H7 (cell line): ENCODE measurements at places on chromosomes 1 and 21.

DNA sequence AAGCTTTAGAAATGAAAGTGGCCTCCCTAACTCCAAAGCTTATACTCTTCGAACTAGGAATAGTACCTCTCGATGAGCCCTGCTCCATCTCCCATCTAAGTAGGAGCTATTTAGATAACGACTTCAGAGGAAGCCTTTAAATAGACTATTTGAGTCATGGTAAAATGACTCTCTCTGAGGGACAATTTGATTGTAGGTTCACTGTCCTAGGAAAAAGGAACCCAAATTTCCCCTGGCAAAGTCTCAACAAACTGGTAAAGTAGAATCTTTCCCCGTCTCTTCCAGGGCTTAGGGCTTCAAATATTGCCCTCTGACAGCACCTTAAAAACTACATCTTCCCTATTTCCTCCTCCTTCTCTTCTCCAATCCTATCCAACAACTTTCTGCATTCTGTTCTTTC lies 2.0 kb upstream of the FCER1A start:
- no peak for DNase-seq

DNA sequence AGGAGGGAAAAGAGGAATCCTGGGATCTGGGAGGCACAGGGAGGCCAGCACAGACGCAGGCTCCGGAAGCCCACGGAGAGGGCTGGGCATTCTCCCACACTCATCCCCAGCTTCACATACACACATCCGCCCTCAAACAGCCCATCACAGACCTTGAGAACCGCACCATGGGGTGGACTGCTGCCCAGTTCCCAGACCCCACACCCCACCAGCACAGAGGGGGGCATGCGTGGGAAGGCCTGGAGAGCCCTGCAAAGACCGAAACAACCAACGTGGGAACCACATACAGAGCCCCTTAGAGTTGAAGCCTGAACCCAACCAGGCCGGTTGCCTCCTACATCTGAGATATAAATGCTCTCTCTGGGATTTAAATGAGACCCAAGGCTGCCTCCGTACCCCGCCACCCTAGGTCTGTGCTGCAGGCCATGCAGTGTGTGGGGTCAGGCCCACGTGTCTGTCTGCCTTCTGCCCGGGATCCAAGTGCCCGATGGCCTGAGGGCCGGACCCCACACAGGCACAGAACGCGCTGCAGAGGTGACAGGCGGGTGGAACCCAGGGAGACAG lies 126.2 kb upstream of the COL6A1 start:
- peak; percentile 64 for DNase-seq

DNA sequence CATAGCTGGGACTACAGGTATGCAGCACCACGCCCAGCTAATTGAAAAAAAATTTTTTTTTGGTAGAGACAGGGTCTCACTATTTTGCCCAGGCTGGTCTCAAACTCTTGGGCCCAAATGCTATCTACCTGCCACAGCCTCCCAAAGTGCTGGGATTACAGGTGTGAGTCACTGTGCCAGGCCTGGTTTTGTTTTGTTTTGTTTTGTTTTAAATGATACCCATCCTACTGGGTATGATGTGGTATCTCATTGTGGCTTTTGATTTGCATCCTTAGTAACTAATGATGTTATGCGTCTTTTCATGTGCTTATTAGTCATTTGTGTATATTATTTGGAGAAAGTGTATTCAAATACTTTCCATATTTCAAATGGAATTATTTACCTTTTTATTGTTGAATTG lies 142.3 kb downstream of the VPS13D start:
- no peak for DNase-seq

DNA sequence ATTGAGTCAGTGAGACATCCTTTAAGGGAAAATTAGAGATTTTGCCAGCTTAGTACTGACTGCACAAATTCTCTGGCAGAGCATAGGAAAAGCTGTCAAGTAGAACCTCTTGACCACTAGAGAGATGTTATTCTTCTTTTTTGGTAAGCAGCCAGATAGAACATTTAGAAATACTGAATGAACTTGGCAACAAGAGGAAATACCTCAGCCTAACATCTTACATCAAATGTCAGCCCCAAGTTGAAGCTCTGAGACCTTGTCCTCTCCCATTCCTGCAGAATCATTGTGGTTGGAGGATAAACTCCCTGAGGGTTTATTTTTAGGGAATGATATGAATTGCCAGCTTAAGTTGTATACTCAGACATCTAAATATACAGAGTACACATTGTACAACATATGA lies 53.5 kb downstream of the MIGA1 start:
- DNase-seq, result no peak

DNA sequence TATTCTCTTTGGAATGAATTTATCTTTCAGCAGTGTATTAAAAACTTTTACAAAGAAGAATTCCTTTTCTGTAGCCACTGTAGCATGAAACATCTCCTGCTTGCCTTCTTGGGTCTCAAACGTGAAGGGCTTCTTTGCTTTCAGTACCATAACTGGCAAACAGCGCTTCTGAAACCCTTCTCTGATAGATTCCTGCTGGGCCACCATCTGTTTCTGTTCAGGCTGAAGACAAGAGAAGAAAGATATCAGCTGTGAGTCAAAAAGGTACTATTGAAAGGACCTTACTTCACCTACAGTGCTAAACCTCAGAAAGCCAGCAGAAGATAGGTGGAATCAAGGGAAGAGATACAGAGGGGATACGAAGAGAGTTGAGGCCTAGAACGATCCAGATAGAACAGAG lies 10.5 kb downstream of the AIM2 start:
- DNase-seq, result no peak

DNA sequence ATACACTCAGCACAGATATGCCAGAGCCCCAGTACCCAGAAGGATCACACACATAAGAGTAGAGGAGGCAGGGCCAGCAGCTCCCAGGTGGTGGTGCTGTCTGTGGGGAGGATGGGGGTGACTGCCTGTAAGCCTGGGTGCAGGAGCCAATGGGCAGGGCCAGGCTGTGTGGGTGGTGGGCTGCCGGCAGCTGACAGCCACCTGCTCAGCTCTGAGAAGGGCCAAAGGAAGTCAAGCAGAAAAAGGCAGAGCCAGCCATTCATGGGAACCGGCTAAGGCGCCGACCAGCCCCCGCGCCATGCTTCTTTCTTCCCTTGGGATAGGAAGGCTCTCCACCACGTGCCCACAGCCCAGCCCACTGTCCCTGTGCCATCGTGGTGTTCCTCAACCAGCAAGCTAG lies 14.1 kb downstream of the PIK3C2B start:
- DNase-seq, result peak; percentile 39

GRCh38 chr1:116881879-116882520 lies 27.7 kb upstream of the PTGFRN start:
- peak; percentile 68 for DNase-seq

GRCh38 chr1:172955161-172955815 lies 95.5 kb downstream of the TNFSF18 start:
- no peak for DNase-seq

- DNase-seq, result no peak
These were observed 773 bp downstream of the CNST start for GRCh38 chr1:246566813-246567645.

DNA sequence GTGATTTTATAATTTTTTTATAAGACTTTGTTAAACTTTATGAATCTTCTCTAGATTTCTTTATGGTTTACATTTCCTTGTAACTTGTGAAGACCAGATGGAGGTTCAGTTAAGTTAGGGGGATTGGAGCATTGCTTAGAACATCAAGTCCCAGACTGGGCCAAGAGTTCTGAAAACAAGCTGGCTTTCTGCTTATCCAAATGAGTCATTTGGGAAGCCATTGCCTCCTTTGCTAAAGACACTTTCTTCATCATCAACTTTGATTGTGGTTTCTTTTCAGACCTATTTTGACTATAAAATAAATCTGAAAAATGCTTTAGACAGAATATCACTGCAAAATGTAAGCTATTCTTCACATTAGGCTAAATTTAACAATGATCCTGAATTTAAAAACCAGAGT lies 446.8 kb downstream of the USP25 start:
- no peak for DNase-seq

GRCh38 chr1:61160526-61160925 lies 78.2 kb downstream of the NFIA start:
- DNase-seq, result no peak

DNA sequence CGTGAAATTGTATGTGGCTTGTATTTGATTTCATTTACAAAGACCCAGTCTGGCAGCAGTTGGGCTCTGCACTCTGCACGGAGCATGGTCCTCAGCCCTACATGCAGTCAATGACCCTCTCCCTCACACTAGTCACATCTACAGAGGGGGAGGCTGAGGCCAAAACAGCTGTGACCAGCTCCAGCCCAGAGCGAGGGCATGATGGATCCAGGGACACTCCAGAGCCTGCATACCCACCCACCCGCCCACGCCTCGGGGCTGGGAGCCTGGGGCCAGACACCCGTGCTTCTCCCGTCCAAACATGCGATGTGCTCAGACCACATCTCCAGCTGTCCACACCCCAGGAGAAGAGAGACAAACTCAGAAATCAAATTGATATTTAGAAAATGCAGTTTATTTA lies 14.0 kb upstream of the PRDM16 start:
- peak; percentile 11 for DNase-seq

GRCh38 chr1:112264010-112264409 lies 132.0 kb upstream of the CTTNBP2NL start:
- no peak for DNase-seq

GRCh38 chr1:210303391-210303790 lies 25.3 kb upstream of the HHAT start:
- DNase-seq, result no peak

DNA sequence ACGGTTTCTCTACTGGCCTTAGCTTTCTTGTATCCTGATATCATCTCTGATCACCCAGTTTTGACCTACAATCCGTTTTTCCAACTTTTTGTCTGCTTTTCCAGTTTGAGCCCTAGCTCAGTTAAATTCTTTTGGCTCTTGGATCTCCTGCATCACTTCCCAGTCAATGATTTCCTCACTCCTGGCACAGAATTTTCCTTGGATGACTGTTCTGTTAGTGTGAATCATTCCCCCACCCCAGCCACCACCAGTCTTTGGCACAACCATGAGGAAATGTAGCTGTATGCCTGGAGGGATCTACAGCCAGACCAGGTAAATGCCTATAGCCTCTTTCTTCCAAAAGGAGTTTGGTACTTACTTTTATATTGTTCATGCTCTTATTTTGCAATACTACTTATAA lies 187.2 kb upstream of the PTGFR start:
- no peak for DNase-seq

GRCh38 chr1:48309564-48310082 lies 87.1 kb downstream of the SLC5A9 start:
- no peak for DNase-seq

DNA sequence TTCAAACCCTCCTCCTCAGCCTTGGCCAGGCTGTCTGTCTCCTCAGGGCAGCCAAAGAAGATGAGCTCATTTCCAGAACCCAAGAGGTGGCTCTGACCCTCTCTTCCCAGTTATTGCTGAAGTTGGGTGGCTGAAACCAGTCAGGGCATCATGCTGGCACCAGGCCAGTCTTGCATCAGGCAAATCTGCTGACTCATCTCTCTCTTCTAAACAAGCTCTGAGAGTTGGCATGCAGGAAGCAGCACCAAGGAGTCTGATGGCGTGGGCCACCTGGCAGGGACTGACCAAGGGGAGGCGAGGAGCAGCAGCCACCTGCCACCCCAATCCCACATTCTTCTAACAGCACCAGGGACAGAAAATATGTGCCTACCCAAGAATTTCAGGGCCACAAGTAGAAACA lies 104.8 kb upstream of the ATP1A1 start:
- no peak for DNase-seq

GRCh38 chr1:30727824-30728223 lies 4.4 kb upstream of the MATN1 start:
- no peak for DNase-seq

- DNase-seq, result no peak
These were observed 212.1 kb upstream of the FMN2 start for GRCh38 chr1:239879321-239880170.

- DNase-seq, result no peak
These were observed 71.2 kb downstream of the SNRPE start for GRCh38 chr1:203932556-203932955.

DNA sequence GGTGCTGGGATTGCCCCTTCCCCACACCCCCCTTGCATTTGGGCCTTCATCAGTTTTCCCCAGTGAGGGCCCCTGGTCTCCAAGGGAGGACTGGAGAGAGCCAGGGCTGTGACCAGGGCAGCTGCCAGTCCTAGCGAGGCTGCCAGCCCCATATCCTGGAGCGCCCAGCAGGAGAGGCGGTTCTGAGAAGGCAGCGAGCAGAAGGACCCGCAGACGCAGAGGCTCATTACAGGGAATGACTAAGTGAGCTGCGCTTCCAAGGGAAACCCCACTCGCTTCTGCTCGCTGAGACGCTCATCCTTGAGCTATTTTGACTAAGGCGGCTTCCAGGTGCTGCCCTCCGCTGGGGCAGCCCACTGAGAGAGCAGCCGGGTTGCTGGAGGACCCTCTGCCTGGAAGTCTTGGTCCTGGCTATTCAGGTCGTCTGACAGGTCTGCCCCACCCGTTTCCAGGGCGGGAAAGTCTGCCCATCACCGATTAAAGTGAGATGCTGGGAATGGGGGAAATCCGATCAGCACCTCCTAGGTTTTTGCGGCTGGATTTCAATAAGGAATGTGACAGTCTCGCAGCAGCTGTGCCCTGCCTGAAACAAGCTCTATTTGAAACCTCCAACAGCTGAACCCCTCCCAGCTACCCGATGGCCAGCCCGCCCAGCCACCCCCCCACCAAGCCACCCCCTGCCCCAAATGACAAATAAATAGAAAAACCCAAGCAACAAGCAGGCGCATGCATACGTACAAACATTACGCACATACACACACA lies 2.8 kb downstream of the KCNN3 start:
- peak; percentile 81 for DNase-seq

GRCh38 chr1:81109038-81109437 lies 691.7 kb upstream of the ADGRL2 start:
- DNase-seq, result no peak

- DNase-seq, result no peak
These were observed 58.5 kb upstream of the DNAJC6 start for GRCh38 chr1:65250826-65251225.

GRCh38 chr1:168300626-168301025 lies 19.9 kb downstream of the TBX19 start:
- no peak for DNase-seq

- peak; percentile 88 for DNase-seq
These were observed 2.6 kb downstream of the SLAMF8 start for GRCh38 chr1:159829273-159829634.
